ENCODE measurements at places on chromosomes 12 and 14.

DNA sequence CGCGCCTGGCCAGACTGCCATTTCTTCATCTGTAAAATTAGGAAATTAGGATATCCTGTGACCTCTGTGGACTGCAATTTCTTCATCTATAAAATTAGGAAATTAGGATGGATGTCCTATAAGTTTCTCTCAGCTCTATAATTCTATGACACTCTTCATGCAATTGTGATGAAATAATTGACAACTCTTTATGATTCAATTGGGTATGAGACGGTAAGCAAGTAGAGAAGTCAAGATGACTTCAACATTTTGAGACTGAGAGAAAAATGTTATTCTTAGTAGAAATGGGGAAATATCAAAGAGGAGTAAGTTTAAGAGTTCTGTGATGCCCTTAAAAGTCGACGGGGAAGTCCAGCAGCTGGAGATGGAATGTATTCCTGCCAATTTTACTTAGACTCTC is 12.0 kb downstream of the KIAA0586 start:
- DNase-seq, result no peak

DNA sequence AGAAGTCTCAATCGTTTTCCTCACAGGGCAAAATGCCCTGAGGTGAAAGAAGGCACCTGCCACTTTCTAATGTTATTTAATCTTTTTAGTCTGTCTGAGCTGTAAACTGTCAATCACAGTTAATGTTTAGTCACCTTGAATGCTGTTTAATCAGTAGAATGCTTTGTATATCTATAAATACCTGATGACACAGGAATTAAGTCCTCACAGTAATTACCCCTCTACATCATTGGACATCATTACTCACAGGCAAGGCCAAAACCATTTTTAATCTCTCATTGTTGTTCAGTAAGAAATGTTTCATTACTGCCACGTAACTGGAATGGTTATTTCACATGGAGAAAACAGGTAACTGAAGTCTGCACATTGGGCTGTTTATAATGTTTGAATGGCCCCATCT is 178.8 kb downstream of the EXOC5 start:
- DNase-seq, result no peak

- DNase-seq, result no peak
These were observed 11.9 kb upstream of the TMEM119 start for GRCh38 chr12:108609537-108610335.

DNA sequence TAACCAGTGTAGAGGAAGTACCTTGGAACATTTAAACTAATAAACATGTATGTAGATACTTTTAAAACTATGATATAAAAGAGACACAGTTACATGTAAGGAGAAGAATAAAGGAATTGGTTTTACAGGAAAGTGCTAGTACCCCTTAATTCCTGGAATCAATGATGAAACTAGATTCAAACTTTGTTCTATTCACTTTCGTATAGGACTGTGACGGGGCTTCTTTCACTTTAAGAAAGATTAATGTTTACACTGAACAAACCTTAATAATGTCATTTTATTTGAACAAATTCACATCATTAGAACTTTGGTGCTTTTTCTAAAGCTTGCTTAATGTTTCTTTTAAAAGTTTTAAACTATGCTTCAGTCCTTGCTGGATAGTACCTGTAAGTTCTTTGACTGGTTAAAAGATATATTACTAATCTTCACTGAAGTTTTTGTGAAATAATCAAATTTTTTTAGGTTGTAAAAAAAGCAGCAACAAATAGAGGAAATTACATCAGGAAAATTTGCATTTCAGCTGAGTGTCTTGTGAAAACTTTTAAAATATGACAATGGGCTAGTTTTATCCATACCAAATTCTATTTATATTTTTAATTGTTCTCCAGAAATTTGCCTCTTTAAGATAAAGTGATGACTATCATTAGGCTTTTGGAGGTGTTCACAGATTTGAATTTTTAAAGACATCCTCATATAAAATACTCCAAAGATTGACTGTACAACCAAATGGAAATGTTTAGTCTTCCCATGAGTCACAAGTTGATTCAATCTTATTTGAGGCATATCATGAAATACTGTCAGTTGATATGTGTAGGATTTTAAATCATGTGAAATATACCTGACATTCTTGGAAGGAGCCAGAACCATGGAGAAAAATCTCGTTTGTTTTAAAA is 36.2 kb downstream of the PAPOLA start:
- no peak for DNase-seq

DNA sequence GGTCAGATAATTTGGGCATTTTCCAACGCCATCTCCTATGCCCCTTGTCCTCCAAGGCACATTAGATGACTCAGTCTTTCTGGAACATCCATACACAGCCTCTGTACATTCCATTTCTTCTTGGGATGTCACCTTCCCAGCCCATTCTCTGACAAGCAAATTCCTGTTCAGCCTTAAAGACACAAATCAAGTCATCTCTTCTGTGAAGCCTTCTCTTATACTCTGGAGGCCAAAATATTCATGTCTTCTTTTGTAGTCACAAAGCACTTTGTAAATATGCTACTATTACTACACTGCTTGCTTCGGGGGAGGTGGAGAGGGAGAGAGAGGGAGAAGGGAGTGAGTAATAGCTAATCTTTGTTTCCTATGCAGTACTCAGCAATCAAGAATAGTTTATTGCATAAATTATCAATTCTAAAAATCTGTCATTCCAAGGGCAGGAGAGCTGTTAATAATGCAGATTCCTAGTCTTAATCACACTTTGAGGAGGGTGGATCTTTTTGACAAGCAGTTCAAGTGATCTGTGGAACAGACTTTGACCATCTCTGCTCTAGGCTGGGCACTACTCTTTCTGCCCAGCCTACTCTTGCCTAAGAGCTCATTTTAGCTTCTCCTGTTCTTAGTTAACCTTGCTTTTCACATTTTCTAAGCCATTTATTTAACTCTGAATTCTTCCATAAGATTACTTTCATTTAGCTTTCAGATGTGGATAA is 27.9 kb downstream of the KCNMB4 start:
- DNase-seq, result no peak
